ENCODE measurements at places on chromosomes 4 and X.

- DNase-seq, result no peak
Observed at GRCh38 chr4:2443061-2443730, 24.4 kb downstream of the CFAP99 start.

DNA sequence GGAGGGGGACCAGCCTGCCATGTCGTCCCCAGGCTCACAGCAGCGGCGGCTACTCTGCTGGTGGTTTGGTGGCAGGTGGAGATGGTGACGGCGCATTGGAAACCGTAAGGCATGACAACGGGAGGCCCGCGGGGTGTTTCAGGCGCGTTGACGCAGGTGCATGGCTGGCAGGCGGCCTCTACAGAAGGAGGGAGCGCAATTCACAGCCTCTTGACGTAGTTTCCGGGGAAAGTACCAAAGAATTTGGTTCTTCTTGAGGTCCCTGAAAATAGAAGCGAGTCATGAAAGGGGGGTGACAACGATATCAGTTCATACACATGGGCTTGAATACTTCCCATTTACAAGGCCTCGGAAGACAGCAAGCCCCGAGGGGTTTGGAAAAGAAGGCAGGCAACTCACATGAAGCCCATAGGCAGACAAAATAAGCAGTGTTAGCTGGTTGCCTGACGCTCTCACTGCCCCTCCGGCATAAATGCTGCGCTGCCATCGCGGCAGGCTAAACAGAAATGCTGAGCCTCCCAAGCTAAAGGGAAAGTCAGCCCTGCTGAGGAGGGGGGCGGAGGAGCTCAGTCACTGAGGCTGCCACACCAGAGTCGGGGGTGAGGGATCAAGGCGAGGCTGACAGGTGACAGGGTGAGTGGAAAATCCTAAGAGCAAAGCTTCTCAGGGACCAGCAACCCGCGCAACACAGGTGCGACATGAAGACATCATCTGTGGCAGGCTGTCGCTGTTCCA is 52.3 kb upstream of the PDLIM3 start:
- no peak for DNase-seq

GRCh38 chr4:47462799-47463234 is 685 bp downstream of the COMMD8 start:
- DNase-seq, result no peak

DNA sequence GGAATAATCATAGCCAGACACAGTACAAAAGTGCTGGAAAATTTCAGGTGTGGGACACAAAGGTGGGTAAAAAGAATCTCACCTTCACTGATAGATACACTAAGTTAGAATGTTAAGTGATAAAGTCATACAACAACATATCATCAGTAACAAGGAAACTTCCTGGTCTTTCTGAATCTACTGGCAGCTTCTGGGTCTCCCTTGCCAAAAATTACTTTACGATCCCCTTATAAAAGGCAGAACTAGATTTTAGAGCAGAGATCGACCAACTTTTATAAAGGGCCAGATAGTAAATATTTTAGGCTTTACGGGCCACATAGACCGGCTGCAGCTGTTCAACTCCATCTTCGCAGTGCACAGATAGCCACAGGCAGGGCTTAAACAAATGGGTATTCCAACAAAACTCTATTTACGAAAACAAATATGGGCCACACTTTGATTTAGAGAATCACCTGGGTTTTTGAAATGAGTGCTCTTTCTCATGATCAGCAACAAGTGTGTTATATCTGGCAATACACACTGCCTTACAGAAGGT is 159.9 kb downstream of the AASDH start:
- DNase-seq, result no peak

DNA sequence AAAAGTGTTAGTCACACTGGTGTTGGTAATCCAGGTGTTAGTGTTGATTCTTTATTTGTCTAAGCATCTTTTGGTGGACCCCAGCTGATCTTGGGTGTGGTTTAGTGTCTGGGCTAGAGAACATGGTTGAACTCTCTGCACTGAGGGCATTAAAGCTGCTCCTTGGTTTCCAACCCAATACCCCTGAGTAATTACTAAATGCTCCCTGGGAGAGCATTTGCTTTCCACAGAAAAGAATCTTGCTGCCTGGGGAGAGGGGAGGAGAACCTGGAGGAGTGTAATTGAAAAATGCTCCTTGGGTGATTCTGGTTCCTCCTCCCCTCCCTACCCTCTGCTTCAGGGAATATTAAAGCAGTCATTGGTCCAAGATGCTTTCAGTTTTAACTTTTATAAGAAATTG is 3.1 kb downstream of the GUCY1B1 start:
- DNase-seq, result peak; percentile 11

DNA sequence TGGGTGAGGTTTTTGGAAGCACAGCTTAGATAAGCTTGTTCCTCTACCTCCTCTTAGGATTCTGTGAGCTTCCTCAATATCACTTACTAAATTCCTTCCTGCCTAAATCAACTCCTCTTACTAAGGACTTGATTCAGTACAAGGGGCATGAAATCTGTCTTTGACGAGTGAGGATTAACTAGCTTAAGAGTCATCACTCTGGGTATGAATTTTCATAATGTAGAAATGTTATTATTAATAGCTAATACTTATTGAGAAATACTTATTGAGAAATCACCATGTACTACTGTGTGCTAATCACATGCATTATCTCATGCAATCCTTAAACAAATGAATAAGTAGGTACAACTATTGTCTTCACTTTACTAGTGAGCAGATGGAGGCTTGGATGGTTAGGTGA is 28.6 kb downstream of the TRPC3 start:
- no peak for DNase-seq
